Nephron progenitor cell (in vitro differentiated cells): ENCODE measurements at places on chromosomes 13 and 19.

GRCh38 chr13:23549724-23550123 is 20.5 kb upstream of the TNFRSF19 start:
- DNase-seq = no peak

GRCh38 chr13:71252184-71252704 is 614.8 kb downstream of the DACH1 start:
- DNase-seq = no peak

- DNase-seq = peak; percentile 20
These were observed 722 bp upstream of the ICAM1 start for GRCh38 chr19:10270180-10270615.

- DNase-seq = no peak
These were observed 9.0 kb upstream of the GP6 start for GRCh38 chr19:55046975-55047622.

- DNase-seq = no peak
These were observed 4.8 kb upstream of the NFIC start for GRCh38 chr19:3361384-3362216.
